ENCODE measurements at places on chromosomes 3 and 15.

DNA sequence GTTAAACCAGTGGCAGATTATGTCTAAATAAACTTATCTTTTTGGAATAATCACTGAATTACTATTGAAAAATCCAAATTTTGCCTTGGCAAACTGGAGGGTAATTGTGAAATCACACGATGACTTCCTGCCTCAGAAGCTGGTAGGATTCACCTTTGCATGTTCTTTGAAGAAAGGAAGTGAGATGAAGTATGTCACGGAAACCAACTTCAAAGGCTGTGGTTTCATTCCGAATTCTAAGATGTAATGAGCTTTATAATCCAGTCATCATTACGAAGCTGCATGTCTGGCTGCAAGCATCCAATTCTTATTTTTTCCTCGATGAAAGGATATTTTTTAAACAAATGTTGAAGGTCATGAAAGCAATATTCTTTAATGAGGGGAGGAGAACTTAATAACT, 15.0 kb upstream of the ZBED2 start:
- no peak for DNase-seq

GRCh38 chr3:152299249-152299976, 30.7 kb downstream of the MBNL1 start:
- DNase-seq: no peak

GRCh38 chr3:195001961-195002861, 268.7 kb downstream of the XXYLT1 start:
- no peak for DNase-seq

GRCh38 chr3:32684029-32684799, 774 bp upstream of the CNOT10 start:
- no peak for DNase-seq

DNA sequence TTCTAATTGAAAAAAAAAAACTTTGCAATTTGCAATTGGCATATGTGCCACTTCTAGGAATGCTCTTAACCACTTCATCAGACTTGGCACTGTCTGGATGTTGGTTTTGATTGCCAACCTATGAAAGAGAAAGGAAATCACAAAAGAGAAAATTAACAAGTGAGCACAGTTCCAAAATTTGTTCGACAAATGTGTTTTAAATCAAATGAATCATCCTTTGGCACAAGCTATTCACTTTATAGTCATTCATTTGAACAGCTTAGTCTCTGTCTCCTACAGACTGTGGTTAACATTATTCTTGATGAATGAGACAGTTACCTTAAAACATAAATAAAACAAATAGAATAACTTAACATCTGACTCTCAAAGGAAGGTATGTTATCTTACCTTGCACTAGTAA, 265.0 kb downstream of the EPHA3 start:
- DNase-seq: no peak

- DNase-seq: no peak
Observed at GRCh38 chr3:134161898-134162615, 88.6 kb downstream of the RYK start.

- DNase-seq: peak; percentile 99
Observed at GRCh38 chr15:68271854-68272471, 5.6 kb upstream of the FEM1B start.

GRCh38 chr3:185351396-185351795, 11.5 kb upstream of the MAP3K13 start:
- no peak for DNase-seq

- peak; percentile 20 for DNase-seq
Observed at GRCh38 chr3:176714034-176714433, 483.2 kb downstream of the TBL1XR1 start.

DNA sequence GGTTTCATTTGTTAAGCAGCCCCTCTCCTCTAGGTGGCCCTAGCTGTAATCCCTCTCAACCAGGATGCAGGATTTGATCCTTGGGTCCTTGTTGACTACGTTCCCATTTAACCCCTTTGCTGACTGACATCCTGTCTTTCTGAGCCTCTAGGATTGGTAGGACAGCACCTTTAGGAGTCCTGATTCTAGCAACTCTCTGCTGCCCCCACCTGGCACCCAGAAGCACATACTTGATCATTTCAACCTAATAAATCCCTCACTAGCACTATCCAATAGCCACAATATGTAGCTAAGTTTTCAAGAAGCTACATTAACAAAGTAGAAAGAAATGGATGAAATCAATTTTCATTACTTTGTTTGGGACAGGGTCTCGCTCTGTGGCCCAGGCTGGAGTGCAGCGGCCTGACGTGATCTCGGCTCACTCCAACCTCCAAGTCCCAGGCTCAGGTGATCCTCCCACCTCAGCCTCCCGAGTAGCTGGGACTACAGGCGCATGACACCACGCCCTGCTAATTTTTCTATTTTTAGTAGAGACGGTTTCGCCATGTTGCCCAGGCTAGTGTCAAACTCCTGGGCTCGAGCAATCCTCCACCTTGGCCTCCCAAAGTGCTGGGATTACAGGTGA, 28.3 kb downstream of the RSL24D1 start:
- peak; percentile 39 for DNase-seq

- no peak for DNase-seq
Observed at GRCh38 chr3:66854601-66855151, 143.4 kb upstream of the KBTBD8 start.

DNA sequence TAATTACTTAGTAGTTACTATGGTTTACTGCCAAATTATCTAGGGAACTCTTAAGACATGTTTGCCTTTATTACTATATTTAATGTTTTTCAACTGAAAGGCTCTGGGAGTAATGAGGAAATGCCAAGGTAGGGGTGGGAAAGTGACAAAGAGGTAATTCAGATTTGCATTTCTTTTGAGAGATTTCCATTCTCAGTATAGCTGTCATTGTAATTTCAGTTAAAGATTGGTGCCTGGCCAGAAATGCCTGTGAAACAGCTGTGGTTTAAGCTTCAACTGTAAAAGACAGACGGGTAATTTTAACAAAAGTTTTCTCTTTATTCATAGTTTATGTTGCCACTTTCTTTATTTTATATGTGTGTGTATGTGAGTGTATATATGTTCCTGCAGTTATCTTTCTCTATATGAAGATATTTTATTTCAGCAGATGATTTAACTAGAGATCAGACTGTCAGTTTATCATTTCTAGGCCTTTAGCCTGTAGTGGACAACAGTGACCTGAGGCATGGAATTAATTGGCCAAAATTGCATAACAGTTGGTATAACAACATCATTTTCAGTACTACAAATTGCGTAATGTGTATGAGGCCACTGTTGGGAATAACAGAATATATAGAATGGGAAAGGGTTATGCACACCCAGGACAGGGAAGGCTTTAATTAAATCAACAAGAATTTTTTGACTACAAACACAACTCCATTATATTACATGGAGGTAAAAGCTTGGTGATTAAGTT, 119.0 kb downstream of the BBX start:
- DNase-seq: peak; percentile 4

DNA sequence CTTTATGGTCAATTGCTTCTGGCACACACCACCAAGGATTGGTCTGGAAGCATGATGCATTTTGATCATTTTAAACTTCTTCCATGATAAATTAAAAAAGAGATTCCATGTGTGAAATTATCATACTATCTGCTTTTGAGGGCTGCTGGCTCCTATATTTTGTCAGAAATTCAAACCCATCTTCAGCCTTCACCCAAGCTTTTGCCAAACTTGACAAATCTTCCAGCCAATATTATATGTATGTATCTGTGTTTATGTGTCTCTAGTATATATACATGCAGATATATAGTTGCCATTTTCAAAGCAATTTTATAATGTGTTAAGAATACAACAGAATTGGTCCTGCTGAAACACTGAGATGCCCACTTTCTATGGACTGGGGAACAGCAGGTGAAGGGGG, 275.7 kb downstream of the AGBL1 start:
- DNase-seq: no peak

DNA sequence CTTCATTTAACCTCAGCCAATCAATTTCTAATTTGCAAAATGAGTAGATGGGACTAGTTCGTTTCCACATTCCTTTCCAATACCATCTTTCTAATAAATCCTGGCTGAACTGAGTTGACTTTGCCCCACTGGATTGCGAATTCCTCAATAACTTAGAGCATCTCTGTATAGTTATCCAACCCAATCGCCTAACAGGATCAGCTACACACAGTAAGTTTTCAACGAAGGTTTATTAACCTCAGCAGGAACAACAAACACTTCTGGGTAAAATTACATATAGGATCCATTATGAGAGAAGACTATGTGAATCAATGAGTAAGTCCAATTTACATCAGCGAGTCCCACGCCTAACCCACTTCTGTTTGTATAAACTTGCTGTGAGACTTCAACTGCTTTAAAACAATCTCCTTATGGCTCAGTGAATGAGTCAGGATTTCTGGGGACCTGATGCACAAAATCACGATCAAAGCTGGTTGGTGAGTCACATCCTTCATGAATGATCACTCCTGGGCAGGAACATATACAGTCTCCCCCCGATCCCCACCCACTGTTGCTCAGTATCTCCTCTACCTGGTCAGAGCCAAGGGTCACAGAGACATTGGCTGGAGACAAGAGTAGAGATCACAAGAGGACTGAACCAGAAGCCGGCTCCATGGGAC, 142.8 kb downstream of the EDEM1 start:
- DNase-seq: no peak

DNA sequence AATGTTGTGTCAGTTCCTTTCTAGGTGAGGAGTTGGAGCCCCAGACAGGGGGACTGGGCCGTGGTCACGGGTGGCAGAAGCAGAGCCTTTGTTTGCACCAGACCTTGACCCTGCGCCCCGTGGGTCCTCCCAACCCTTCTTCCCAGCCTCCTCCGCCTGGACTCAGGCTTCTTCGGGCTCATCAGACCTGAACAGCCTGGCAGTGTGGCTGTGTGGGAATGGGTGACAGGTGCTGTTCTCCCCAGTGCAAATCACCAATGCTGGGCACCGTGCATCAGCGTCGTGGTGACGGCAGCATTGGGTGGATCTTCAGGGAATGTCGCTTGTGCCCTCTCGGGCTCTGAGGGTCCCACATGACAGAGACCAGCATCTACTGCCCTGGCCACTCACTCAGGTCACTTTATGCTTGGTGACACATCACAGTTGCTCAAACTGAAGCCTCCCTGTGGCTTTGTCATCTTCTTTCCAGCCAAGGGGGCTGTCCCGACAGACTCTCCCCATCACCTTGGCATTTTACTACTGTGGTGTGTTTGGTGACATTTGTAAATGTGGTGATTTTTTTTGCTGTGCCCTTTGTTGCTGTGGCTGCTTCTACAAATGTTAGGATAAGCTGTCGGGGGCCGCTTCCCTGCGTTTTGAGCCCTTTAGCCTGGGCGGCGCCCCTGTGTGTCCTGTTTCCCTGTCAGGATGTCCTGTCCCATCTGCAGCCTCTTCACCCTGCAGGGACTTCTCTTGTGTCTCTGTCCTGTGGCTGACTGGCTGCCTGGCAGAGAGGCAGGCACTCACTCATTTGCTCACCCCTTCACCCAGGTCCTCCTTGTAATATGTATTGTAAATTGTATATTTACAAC, 14.5 kb downstream of the APBA2 start:
- no peak for DNase-seq

DNA sequence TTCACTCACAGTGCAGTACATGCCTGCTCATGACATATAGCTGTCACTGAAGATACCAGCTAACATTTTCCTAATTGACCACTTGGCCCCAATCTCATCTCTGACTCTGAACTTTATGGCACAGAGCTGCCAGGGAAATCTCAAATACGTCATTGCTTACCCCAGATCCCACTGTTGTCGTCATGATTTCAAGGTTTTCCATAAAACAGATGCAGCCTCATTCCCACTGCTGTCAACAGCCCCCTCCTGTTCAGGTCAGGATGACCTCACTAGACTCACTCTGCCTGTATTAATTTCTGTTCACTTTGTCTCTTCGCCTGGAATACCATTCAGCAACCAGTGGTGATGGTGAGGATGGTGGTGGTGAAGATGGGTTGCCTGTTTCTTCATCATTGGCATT, 262.6 kb upstream of the TPM1 start:
- no peak for DNase-seq

GRCh38 chr15:38482572-38482971, 28.6 kb downstream of the FAM98B start:
- DNase-seq: no peak

DNA sequence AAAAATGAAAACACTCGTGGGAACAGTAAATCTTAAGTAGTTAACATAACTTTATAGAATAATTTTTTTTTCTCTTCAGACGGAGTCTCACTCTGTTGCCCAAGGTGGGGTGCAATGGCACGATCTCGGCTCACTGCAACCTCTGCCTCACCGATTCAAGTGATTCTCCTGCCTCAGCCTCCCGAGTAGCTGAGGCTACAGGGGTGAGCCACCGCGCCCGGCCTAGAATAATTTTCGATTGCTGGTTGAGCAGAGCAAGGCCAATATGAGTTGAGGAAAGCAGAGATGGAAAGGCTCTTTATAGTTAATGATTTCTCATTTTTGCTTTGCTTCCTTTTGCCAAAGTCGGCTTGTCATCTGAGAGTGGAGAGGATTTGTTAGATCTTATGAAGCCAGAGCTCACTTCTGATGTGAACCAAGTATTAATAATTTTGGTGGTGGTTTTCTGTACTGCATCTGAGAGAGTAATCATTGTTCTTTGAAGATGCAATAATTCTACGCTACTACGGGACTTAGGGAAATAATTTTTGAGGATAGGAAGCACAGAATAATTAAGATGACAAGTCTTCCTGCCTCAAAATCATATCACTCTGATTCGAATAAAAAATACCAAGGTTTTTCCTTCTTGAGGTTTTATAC, 1.6 kb upstream of the GOLM2 start:
- DNase-seq: no peak

DNA sequence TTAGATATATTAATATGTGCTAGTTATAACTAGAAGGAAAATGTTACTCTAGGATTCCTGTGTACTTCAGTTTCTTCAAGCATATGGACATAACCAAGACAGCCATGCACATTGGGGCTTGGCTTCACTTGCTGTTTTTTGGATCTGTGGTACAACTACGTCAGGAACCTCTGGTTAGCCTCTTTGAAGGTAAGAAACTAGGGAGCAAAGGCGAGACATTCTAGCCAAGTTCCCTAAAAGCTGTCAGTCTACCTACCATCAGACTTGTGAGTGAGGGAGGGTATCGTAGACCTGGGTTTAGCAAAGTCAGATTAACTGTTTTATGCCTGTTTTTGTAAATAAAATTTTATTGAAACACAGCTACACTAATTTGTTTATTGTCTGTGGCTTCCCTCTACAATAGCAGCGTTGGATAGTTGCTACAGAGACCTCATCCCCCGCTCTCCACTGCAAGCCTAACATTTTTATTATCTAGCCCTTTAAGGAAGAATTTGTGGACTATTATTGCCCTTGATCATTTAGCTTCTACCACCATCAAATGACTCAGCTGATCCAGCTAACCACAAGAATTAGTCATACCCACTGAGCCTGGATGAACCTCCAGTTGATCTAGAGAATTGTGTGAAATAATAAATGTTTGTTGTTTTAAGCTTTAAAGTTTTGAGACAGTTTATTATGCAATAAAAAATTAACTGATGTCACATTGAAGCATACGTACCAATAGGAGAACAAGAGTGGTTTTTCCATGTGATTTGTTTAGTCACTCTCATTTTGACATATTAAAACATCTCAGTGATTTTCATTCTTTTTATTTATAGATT, 58.1 kb downstream of the RSRC1 start:
- no peak for DNase-seq
